ENCODE measurements at places on chromosomes 2 and 18.

- no peak for DNase-seq
Observed at GRCh38 chr2:144824306-144825080, 304.6 kb upstream of the ZEB2 start.

DNA sequence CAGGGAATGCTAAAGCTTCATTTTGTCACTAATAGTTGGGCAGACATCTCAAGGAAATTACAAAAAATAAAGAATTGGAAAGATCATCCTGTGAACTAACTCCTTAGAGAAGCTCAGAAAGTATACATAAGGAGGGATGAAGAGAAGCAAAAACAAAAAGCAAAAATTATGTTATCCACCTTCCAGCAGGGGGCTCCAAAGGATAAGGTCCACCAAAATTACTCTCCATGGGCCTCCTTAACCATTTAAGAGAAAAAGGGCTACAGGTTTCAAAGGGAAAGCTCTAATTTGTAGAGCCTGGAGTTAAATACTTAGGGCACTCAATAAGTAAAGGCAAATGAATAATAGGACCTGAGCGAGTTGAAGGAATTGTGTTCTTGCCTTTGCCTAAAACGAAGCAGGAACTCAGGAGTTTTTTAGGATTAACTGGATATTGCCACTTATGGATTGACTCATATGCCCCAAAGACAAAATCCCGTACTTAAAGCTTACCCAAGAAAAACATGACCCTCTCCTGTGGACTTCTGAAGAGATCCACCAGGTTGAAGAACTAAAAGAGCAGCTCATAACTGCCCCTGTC, 1167.9 kb downstream of the DSC3 start:
- peak; percentile 1 for DNase-seq

GRCh38 chr2:42196403-42197267, 27.5 kb downstream of the EML4 start:
- DNase-seq = no peak

- DNase-seq = no peak
Observed at GRCh38 chr2:1509271-1510065, 96.2 kb downstream of the TPO start.

- DNase-seq = no peak
Observed at GRCh38 chr2:182426082-182426917, 536 bp downstream of the PDE1A start.

DNA sequence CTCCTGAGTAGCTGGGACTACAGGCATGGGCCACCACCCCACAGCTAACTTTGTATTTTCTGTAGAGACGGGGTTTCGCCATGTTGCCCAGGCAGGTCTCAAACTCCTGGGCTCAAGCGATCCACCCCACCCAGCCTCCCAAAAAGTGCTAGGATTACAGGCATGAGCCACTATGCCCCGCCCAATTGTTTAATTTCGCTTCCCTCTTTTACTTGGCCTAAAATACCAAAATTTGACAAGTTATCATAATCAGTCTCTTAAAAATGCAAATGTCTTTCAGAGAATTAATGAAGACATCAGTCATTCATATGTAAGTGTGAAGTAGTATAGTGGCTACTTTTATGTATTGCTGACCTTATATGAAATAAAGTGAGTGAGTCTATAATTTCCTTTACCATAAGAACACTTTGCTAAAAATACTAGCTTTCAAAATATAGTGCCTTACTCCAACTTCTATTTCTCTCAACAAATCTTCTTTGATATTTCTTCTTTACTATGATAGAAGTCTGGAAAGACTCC, 9.8 kb downstream of the FBXO11 start:
- no peak for DNase-seq

GRCh38 chr2:241309684-241310117, 5.8 kb downstream of the HDLBP start:
- no peak for DNase-seq

- DNase-seq = no peak
Observed at GRCh38 chr2:70935468-70936164, at the start of gene ATP6V1B1. TSS of gene ATP6V1B1 (plus strand) at chr2:70935900. CDS start at chr2:70935955, 55 bp downstream.

DNA sequence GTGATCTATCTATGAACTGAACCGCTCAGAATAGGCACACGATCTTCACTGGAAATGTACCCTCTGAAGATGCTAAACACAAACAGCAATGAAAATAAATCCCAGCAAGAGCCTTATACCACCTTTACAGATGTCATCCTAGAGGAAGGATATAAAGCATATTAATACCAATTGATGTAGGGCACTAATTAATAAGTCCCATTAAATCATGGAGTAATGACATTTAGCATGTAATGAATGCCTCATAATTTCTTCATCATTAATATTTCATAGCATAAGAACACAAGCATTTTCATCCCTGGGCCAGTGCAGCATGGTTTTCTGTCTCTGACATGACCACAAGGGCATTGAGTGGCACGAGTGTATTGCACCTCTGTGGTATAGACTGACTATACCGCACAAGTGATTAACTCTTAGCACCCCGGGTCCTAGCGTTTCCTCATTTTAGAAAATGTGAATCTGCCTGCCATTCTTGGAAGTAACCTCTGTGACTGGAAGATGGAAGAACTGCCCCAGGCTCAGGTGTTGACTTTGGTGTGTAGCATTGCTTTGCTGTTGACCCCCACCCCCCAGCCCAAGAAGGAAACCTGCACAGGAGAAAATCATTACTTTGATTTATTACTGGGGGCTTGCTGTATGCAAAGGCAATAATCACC, 1.4 kb upstream of the TMEM178A start:
- no peak for DNase-seq

- DNase-seq = no peak
Observed at GRCh38 chr2:23681356-23682140, 245.4 kb downstream of the ATAD2B start.

- peak; percentile 66 for DNase-seq
Observed at GRCh38 chr2:191691016-191691735, 13.2 kb downstream of the NABP1 start.

DNA sequence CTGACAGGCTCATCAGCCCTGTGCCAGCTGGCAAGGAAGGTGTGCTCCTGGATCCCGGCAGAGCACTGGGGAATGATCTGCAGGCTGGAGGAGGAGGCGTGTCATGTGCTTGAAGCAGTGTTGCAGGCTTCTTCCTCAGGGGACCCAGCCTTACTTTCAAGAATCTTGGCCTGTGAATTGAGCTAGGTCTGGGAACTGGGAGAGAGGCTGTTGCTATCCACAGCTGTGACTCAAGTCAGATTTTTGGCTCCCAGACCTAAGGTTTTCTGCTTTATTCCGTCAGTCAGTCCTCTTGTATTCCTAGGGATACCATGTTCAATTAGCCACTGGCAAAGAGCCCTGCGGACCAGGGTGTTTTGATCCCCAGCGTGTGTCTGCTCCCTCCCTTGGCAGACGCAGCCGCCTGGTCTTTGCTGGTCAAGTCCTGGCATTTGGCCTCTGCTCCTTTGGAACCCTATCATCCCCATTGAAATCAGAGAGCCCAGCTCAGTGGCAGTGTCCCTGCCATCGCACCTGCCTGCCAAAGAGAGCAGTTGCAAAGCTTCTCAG, 32.4 kb downstream of the ASB1 start:
- DNase-seq = peak; percentile 87

DNA sequence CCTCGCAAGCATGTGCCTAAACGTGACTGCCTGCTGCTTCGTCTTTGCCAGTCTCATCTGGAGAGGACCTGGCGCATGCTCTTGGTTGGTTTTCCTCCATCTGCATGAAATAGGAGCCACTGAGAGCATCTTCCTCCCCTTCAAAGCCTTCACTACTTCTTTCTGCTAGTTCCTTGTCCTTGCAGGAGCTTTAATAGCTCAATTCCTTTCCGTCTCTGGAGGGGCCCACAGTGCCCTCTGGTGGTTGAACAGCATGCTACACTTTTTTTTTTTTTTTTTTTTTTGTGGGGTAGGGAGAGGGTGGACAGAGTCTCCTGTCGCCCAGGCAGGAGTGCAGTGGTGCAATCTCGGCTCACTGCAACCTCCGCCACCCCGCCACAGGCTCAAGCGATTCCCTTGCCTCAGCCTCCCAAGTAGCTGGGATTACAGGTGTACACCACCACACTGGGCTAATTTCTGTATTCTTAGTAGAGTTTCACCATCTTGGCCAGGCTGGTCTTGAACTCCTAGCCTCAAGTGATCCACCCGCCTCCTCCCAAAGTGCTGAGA, 59.6 kb downstream of the SP110 start:
- peak; percentile 44 for DNase-seq

GRCh38 chr2:230717600-230717999, 5.0 kb downstream of the CAB39 start:
- no peak for DNase-seq

- DNase-seq = no peak
Observed at GRCh38 chr2:45821558-45822271, 170.2 kb downstream of the PRKCE start.

GRCh38 chr2:148596018-148596417, 48.5 kb upstream of the EPC2 start:
- no peak for DNase-seq

GRCh38 chr2:74078466-74078865, 69.2 kb downstream of the BOLA3 start:
- DNase-seq = no peak

DNA sequence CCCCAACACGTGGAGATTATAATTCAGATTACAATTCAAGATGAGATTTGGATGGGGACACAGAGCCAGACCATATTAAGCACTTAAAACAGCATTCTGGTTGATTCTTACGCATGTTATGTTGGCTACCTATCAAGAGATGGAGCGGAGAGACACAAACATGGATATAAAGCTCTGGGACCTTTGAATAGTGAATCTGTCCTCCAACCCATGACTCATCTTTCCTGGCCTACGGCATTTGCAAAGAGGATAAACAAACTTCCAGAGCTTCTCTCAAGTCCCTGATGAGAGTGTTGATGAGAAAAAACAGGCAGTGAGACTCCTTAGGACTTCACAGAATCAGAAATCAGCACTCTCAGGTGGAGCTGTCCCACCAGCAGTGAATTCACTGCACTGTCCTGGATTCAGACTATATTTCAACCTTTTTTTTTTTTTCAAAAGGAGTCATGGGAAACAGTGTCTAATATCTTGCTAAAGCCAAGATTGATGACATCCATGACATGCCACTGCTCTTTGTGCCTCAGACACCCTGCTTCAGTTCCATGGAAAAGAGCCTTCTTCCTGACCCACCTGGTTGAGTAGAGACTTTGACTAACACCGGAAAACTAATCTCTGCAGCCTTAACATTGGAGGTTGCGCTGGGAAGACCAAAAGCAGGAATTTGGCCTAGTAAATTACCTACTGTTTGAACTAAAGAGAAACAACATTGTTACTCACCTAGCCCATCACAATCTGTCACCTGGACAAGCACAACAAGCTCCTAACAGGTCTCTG, 62.1 kb upstream of the NPAS2 start:
- DNase-seq = peak; percentile 58

DNA sequence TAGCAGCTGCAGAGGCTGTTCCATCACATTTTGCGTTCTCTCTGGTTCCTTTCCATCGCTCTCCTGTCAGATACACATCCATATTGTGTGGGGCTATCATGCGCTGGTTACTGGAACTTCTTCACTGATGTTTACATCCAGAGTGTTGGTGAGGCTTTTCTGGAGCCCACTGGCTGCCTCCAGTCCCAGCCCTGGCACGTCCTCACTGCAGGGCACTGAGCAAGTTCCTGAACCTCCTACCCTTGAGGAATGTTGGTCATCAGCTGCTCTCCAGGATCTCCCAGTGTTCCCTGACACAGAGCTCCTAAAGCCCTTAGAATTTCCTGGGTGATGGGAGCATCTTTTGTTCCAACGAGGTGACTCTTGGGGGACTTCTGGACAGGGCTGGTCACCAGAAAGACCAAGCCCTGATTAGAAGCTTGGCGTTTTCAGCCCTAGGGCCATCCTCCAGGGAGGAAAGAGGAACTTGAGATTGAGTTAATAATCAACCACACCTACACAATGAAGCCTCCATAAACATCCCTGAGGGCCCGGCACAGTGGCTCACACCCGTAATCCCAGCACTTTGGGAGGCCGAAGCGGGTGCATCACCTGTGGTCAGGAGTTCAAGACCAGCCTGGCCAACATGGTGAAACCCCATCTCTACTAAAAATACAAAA, 81.3 kb downstream of the TFCP2L1 start:
- no peak for DNase-seq

All from hindlimb muscle (tissue), 1 donor.